Left ventricle myocardium superior (tissue), 1 donor: ENCODE measurements at places on chromosomes 3 and 15. TPM values are rescaled to one million over a fixed set of nuclear protein-coding genes. Genes with fewer than 3 reads are reported as not detected.

The TMOD3 gene
- total RNA-seq, result 19.9 TPM

The IL17RD gene
- 4.4 TPM for total RNA-seq

The GOLGA8H gene
- not detected for total RNA-seq

The GABRR3 gene
- not detected for total RNA-seq
